ENCODE measurements at places on chromosomes 7 and 10. TPM values are rescaled to one million over a fixed set of nuclear protein-coding genes. Genes with fewer than 3 reads are reported as not detected.

- DNase-seq = no peak
These were observed 108.7 kb upstream of the KMT2C start for GRCh38 chr7:152544481-152544927.

DNA sequence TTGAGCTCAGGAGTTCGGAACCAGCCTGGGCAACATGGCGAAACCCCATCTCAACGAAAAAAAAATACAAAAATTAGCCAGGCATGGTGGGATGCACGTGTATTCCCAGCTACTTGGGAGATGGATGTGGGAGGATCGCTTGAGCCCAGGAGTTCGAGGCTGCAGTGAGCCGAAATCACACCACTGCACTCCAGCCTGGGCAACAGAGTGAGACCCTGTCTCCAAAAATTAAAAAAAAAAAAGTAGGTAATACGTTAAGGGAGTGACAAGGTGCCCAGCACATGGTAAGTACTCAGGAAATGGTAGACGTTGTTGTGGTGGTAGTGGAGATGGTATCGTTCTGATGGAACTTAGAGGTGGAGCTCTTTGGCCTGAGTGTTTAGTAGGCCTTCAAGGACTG lies 41.0 kb upstream of the XPNPEP1 start:
- no peak for DNase-seq

DNA sequence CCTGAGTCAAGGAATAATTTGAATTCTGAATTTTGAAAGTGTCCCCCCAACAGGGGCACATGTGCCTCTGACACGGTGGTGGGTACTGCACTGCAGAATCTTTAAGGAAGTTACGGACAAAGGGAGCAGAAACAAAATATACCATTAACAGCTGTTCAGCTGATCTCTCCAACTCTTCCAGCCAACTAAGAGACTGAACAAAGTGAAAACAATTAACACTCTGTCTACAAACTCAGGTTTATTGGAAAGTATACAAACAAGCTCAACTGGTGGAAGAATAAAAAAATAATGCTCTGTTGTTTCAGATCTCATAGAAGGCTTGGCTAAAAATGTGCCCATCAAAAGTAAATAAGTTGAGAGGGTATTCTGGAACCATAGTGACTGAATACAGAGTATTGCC lies 34.4 kb downstream of the ASB4 start:
- DNase-seq = no peak

DNA sequence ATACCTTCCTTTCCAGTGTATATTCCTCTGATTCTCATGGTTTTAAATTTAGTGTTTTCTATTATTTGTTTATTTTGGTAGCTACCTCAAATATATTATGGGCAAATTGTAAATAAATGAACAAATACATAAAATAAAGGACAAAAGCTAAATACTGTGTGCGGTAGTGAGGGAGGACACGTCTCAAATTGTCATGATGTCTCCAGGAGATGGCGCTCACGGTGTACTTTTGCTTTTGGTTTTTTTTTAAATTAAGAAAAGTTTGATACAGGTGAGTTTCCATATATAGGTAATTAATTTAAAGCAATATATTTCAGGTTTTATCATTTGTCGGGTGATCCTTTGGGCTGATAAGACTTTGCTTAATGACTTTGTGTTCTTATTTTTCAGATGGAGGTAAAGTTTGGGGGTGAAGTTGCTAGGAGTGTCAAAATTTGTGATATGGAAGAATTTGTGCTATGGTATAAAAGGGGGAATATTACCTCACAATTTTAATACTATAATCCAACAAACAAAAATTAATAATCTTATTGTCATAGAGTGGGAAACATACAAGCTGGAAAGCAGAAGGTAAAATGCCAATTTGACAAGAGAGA lies 68.4 kb upstream of the TMEM229A start:
- no peak for DNase-seq

DNA sequence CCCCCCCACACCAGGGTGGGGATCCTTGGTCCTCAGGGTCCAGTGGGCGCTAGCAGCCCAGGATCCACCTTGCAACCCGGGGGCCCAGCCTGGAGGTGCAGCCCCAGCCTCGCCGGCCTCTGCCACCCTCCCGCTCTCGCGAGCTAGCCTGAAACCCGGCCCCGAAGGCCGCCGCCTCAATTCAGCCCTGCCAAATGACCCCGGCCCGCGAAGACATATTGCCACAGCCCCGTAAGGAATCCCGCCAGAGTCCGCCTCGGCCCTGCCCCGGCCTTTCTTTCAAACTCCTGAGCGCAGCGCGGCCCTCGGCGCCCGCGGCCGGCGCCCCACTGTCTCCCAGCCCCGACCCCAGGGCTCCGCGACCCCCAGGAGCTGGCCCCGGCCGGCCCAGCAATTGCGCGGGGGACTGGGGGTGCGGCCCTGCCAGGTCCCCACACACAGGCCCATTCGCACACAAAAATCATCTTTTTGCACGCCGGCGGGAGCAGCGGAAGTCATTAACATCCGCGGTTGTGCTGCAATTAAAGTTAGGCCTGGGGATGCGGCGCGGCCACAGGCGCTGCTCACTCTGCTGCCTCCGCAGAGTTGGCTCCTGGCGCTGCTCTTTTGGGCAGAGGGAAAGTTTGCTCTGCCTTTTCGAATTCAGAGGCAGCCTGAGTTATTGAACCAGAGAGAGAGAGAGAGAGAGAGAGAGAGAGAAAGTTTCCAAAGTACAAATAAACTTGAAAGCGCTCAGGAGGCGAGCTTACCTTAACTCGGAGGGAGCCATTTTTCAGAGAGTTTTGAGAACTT lies 4.0 kb downstream of the HOXA5 start:
- DNase-seq = no peak

DNA sequence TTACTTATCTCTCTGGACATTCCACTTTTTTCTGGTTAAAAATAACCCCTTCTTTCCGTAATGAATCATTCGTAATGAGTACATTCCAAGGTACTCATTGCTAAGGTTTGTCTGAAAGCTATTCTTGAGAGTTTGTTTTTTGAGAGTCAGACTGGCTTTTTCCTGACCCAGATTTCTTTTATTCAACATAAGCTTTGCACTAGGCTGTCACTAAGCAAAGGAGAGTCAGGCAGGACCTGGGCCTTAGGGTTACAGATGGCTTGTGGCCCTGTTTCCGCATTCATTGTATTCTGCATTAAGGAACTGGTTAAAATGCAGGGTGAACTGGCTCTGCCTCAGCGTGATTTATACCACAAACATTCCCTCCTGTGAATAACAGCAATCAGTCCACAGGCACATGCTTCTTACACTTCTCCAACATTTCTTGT lies 84.1 kb downstream of the POM121L12 start:
- DNase-seq = no peak

GRCh38 chr10:90418869-90419652 lies 438.8 kb downstream of the HTR7 start:
- DNase-seq = no peak

DNA sequence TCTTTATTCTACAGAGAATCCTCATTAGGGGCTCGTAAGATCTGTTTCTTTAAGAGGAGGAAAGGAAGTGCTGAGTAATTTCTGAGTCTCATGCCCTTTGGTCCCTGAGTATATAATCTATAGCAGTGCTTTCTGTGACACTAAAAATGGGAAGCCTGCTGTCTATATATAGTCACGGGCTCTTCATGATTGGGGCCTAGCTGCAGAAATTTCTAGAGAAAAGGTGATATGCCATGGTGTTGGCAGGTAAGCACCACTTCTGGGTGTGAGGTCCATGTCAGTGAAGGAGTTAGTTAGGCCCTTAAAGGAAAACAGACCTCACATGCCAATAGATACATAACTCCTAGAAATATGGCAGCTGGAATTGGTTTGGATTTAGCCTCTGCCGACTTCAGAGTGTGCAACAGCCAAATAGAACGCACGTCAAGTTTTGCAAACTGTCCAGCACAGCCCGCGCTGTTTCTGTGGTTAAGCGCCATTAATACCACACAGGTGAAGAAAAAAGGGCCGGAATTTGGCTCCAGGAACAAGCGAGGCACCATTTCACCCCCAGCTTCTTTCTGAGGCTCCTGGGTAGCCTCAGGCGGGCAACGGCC lies 123.2 kb downstream of the TACC2 start:
- DNase-seq = no peak

- DNase-seq = no peak
These were observed 122.1 kb upstream of the RNF32 start for GRCh38 chr7:156518466-156518865.

Gene PRSS2
- total RNA-seq = not detected
